Thoracic aorta (tissue), 2 donors: ENCODE measurements at places on chromosomes 2 and 18.

- H3K27me3 ChIP-seq: no peaks in the 10 kb centered on the region
- H3K4me1 ChIP-seq: peaks cover 17% of the 10 kb centered on the region
- H3K27ac ChIP-seq: peak overlapping the region; percentile 32
Observed at GRCh38 chr2:28681606-28682005, 70.0 kb upstream of the PPP1CB start.

- no peak overlapping the region for H3K4me3 ChIP-seq
- H3K27me3 ChIP-seq: no peaks in the 10 kb centered on the region
- no peaks in the 10 kb centered on the region for H3K4me1 ChIP-seq
- DNase-seq: no peak
- H3K27ac ChIP-seq: no peak overlapping the region
- no peaks in the 10 kb centered on the region for H3K36me3 ChIP-seq
Observed at GRCh38 chr18:7417727-7418126, 149.4 kb upstream of the PTPRM start.

DNA sequence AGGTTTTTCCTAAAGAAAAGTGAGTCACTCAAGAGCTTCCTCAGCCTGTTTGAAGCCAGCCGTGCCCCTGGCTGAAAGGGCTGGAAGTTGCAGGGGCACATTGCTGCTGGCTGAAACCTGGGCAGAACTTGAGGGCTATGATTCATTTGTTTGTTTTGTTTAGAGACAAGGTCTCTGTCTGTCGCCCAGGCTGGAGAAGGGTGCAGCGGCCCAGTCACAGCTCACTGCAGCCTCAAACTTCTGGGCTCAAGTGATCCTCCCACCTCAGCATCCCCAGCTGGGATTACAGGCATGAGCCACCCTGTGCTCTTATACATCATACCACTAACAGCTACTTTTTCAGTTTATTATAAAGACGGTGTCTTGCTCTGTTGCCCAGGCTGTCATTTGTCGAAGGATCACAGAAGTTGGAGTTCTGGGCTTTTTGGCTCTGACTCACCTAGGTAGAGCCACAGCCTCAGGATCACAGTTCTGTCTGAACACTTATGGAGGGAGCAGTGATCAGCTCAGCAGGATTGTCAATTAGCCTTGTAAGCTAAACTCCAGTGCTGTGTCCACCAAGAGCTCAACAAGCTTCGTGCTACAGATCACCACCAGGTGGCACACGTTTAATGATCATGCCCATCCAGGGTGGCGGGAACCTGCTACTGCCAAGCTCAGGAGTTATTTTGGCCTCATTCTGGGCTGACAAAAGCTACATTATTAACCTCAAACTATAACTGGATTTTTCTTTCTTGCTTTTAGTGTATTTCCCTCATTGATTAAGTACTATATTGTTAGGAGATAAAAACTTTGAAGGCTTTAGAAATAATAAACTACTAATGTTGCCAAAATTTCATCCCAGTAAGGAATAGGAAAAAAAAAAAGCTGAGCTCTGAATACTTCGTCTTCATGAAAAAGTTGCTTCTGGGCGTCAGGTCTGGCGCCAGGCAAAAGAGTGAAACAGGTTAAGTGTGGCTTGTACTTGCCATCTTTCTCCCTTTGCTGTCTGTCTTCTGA, 57.9 kb downstream of the ARHGEF33 start:
- H3K4me3 ChIP-seq: no peak overlapping the region
- DNase-seq: peak; percentile 52
- no peaks in the 10 kb centered on the region for H3K36me3 ChIP-seq

GRCh38 chr2:224310943-224311625, 90.8 kb downstream of the FAM124B start:
- no peaks in the 10 kb centered on the region for H3K4me1 ChIP-seq
- H3K27ac ChIP-seq: no peak overlapping the region

GRCh38 chr2:40304340-40304739, 147.6 kb downstream of the SLC8A1 start:
- peaks cover 3% of the 10 kb centered on the region for H3K4me1 ChIP-seq
- no peak overlapping the region for H3K27ac ChIP-seq
- H3K27me3 ChIP-seq: no peaks in the 10 kb centered on the region
- peak; percentile 15 for DNase-seq
- H3K36me3 ChIP-seq: no peaks in the 10 kb centered on the region

GRCh38 chr2:219706823-219707281, 79.4 kb downstream of the SLC4A3 start:
- H3K36me3 ChIP-seq: no peaks in the 10 kb centered on the region
- H3K4me1 ChIP-seq: peaks cover 7% of the 10 kb centered on the region
- H3K27ac ChIP-seq: no peak overlapping the region
- H3K27me3 ChIP-seq: no peaks in the 10 kb centered on the region

- H3K27ac ChIP-seq: no peak overlapping the region
- no peaks in the 10 kb centered on the region for H3K27me3 ChIP-seq
- H3K36me3 ChIP-seq: no peaks in the 10 kb centered on the region
Observed at GRCh38 chr18:79884963-79885728, 66.3 kb downstream of the SLC66A2 start.

- no peak overlapping the region for H3K4me3 ChIP-seq
- no peaks in the 10 kb centered on the region for H3K27me3 ChIP-seq
- no peaks in the 10 kb centered on the region for H3K36me3 ChIP-seq
- H3K4me1 ChIP-seq: no peaks in the 10 kb centered on the region
Observed at GRCh38 chr2:30733876-30734520, 73.2 kb downstream of the CAPN13 start.

DNA sequence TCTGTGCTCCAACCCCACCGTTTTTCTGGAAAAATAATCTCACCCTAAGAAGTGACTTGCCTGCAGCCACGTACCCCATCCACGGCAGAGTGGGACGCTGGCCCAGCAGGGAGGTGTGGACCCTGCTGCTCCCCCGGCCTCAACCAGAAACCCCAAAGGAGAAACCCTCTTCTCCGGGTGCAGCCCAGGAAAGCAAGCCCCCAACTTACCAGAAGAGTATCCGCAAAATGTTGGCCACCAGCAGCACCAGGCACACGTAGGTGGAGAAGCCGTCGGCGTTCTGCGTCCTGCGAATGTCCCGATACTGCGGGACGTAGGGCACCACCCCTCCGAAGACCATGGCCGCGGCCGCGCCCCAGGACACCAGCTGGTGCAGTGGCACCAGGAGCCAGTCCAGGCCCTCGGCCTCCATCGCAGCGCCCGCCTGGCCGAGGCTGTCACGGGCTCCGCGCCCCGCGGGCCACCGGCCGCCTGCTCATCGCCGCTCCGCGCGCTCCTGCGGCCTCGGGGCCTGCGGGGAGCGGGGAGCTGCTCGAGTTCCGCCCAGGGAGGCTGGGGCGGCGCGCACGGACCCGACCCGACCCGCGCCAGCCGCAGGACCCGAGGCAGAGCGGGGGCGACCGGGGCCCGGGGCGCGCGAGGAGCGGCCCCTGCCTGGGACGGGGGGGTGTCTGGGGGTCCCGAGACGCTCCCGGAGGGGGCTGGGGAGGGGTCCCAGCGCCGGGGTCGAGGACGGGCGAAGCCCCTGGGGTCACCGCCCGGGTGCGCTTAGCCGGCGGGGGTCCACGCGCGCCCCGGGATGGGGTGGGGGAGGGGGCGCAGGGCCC, 725 bp downstream of the SLC66A2 start:
- no peak overlapping the region for H3K27ac ChIP-seq
- H3K4me1 ChIP-seq: peaks cover 38% of the 10 kb centered on the region
- peak overlapping the region; percentile 97 for H3K4me3 ChIP-seq
- no peaks in the 10 kb centered on the region for H3K27me3 ChIP-seq

GRCh38 chr2:71704688-71705087, 251.3 kb downstream of the DYSF start:
- H3K27ac ChIP-seq: no peak overlapping the region
- H3K36me3 ChIP-seq: no peaks in the 10 kb centered on the region
- no peaks in the 10 kb centered on the region for H3K27me3 ChIP-seq
- H3K4me3 ChIP-seq: no peak overlapping the region

DNA sequence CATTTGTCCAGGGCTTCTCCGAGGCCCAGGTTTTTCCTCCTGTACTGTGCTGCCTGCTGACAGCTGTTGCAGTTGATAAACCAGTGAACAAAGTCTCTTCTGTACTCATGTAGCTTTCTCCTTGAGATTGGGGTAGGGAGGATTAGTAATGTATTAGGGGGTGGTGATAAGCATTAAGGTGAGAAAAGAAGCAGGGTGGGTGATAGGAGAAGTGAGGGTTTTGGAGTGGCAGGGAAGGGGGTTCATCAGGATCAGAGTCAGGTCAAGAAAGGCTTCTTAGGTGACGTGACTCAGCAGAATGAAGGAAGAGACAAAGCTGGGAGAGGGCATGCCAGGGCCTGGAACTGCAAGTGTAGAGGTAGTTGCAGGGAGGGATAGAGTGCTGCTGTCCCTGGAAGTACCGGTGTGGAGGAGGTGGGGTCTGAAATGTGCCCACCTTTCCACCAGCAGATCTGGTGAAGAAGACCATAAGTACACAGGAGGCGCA, 48.7 kb downstream of the PKP4 start:
- no peak overlapping the region for H3K4me3 ChIP-seq
- DNase-seq: no peak
- no peaks in the 10 kb centered on the region for H3K36me3 ChIP-seq
- no peaks in the 10 kb centered on the region for H3K27me3 ChIP-seq

- H3K27ac ChIP-seq: no peak overlapping the region
- no peak overlapping the region for H3K4me3 ChIP-seq
Observed at GRCh38 chr2:201040867-201041628, 30.4 kb downstream of the HYCC2 start.

GRCh38 chr2:202754936-202755335, 116.6 kb downstream of the ICA1L start:
- H3K4me3 ChIP-seq: no peak overlapping the region
- no peaks in the 10 kb centered on the region for H3K4me1 ChIP-seq
- H3K27me3 ChIP-seq: no peaks in the 10 kb centered on the region
- no peak for DNase-seq

GRCh38 chr18:650428-650858, 7.0 kb upstream of the TYMS start:
- H3K27ac ChIP-seq: no peak overlapping the region
- DNase-seq: no peak
- no peak overlapping the region for H3K4me3 ChIP-seq
- no peaks in the 10 kb centered on the region for H3K36me3 ChIP-seq
- no peaks in the 10 kb centered on the region for H3K4me1 ChIP-seq

GRCh38 chr2:216486708-216487107, 11.9 kb upstream of the RPL37A start:
- H3K4me1 ChIP-seq: no peaks in the 10 kb centered on the region
- H3K36me3 ChIP-seq: no peaks in the 10 kb centered on the region
- H3K27me3 ChIP-seq: no peaks in the 10 kb centered on the region

DNA sequence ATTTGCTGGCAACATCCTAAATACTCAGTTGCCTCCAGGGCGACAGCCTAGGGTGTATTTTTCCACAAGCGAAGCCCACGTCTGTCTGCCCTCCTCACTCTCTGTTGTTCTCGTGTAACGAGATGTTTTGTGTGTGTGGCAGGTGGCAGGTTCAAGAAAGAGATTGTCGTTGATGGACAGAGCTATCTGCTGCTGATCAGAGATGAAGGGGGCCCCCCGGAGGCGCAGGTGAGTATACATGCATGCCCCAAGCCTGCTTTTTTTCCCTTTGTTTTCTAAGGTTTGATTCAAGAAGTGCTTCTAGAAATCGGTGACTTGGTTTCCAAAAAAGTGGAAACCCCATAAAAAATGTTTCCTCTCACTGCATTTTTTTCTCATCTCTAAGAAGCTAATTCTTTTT, 247.0 kb downstream of the AGAP1 start:
- no peaks in the 10 kb centered on the region for H3K4me1 ChIP-seq
- no peak overlapping the region for H3K27ac ChIP-seq
- no peak overlapping the region for H3K4me3 ChIP-seq
- no peak for DNase-seq
- no peaks in the 10 kb centered on the region for H3K27me3 ChIP-seq

DNA sequence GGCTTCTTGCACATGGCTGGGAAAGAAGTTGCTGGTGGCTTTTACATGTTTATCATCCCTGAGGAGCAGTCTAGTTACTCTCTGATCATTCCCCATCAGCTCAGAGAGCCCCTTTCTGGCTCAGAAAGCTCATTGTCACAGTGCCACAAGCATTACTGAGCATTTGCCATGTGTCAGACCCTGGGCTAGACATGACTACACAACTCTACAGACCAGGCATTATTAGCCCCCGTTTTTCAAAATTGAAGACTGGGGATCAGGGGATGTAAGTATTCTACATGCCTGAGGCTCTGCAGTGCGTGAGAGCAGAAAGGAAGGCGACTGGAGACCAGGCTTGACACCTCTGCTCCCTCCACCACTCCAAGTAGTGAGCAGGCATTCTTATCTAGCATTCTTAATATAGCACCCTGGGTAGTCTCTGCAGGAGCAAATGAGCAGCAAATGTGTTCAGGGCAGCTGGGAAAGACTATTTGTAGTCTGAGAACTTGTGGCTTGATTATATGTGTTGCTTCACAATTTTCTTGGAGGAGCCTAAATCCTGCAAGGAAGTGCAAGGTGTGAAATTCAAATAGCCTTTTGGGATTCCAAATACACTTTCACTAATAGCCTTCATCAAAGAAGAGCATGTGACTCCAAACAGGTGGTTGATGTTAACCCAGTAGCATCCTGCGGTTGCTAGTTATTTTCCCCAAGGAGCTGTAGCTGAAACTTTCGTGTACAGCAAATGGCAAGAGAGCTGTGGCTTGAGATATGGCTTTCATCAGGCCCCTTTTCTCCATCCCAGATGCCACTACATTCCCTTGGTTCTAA, 143.2 kb downstream of the DDX1 start:
- no peaks in the 10 kb centered on the region for H3K27me3 ChIP-seq
- peak overlapping the region; percentile 9 for H3K27ac ChIP-seq
- H3K4me3 ChIP-seq: no peak overlapping the region

GRCh38 chr2:171490577-171490976, 31.7 kb upstream of the CYBRD1 start:
- no peak overlapping the region for H3K27ac ChIP-seq
- no peaks in the 10 kb centered on the region for H3K4me1 ChIP-seq
- no peak for DNase-seq
- no peak overlapping the region for H3K4me3 ChIP-seq
- H3K27me3 ChIP-seq: no peaks in the 10 kb centered on the region

DNA sequence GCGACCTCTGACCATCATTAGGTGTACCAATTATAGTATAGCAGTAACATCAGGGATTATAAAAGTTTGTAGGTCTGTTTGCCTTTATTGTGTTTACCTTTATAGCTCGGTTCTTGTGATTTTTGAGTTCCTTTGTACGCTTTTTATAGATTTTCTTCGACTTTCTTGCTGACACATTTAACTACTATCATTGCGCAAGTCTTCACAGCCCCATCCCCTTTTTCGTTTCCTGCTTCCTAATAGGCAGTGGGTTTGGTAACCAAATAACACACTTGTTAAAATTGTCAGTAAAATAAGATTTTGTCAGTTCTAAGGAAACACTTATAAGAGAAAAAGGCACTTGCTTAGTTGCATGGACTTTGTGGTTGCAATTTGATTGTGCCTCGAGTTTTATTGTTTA, 541.5 kb downstream of the LRP1B start:
- H3K4me1 ChIP-seq: no peaks in the 10 kb centered on the region
- H3K36me3 ChIP-seq: no peaks in the 10 kb centered on the region
- H3K27me3 ChIP-seq: no peaks in the 10 kb centered on the region
- no peak for DNase-seq

GRCh38 chr2:47277187-47277586, 122.1 kb upstream of the STPG4 start:
- no peaks in the 10 kb centered on the region for H3K27me3 ChIP-seq
- no peak for DNase-seq
- H3K4me3 ChIP-seq: no peak overlapping the region
- H3K27ac ChIP-seq: no peak overlapping the region
- H3K4me1 ChIP-seq: peaks cover 14% of the 10 kb centered on the region

- no peak for DNase-seq
- no peak within 1 kb of the TSS for H3K27ac ChIP-seq
- no peaks in the 10 kb centered on the region for H3K36me3 ChIP-seq
- peak within 1 kb of the TSS; percentile 64 for H3K4me3 ChIP-seq
- peaks cover 54% of the 10 kb centered on the region for H3K27me3 ChIP-seq
Observed at GRCh38 chr2:176106581-176107539, at the start of gene HOXD11. HOXD11 (plus strand) TSS chr2:176107280; CDS start chr2:176107356, 76 bp downstream.

GRCh38 chr2:176111309-176111663, 4.2 kb downstream of the HOXD11 start:
- no peaks in the 10 kb centered on the region for H3K36me3 ChIP-seq
- H3K27me3 ChIP-seq: peaks cover 41% of the 10 kb centered on the region
- no peak for DNase-seq
- H3K4me1 ChIP-seq: peaks cover 14% of the 10 kb centered on the region
- no peak overlapping the region for H3K27ac ChIP-seq
